ENCODE measurements at places on chromosomes 12 and 14. TPM values are rescaled to one million over a fixed set of nuclear protein-coding genes. Genes with fewer than 3 reads are reported as not detected.

Gene WNT5B
- 8.2 TPM for polyA plus RNA-seq

Gene PLCZ1
- polyA plus RNA-seq, result 1.1 TPM

Gene MTHFD1
- 80.5 TPM for polyA plus RNA-seq

Gene FOXN4
- polyA plus RNA-seq, result 1.8 TPM

Gene GYS2
- not detected for polyA plus RNA-seq

Gene FAM90A1
- 1.5 TPM for polyA plus RNA-seq

Gene CDC42BPB
- polyA plus RNA-seq, result 63.1 TPM

Gene RND1
- 1.6 TPM for polyA plus RNA-seq

Gene DUSP6
- 234 TPM for polyA plus RNA-seq

Gene KCNH3
- 1.3 TPM for polyA plus RNA-seq

Gene ASIC1
- polyA plus RNA-seq, result 8.2 TPM

Gene KCNJ8
- polyA plus RNA-seq, result 21.2 TPM

Gene ART4
- 0.28 TPM for polyA plus RNA-seq

Gene BMP4
- polyA plus RNA-seq, result 73.3 TPM

DNA sequence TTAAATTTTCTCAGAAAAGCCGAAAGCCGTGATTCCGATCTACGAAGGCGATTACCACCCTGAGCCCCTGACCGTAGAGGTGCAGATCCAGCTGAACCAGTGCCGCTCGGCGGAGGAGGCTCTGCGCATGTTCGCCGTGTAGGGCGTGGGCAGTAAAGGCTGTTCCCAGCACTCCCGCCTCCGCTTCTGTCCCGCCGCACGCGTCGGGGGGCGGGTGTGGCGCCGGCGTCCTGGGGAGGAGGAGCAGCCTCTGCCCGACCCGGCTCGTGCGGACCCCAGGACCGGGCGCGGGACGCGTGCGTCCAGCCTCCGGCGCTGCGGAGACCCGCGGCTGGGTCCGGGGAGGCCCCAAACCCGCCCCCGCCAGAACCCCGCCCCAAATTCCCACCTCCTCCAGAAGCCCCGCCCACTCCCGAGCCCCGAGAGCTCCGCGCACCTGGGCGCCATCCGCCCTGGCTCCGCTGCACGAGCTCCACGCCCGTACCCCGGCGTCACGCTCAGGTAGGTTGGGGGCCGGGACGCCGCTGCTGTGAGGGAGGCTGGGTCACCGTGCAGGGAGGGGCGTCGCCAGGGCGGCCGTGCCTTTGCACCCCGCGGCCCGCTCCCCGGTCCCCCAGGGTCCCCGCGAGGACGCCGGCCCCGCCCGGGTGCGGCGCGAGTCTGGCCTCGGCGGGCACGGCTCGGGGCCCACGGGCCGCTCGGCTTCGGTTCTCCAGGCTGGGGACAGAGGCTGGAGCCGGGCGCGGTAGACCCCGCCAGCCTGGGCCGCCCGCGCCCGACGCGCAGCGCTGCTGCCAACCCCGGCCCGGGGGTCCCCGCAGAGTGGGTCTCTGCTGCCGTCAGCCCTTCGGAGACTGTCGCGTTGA is at the start of gene B3GNT4:
TSS of gene B3GNT4 (plus strand) at position 409 of the 866 bp plus-strand sequence. CDS start 910 bp downstream, outside the sequence.
- DNase-seq, result no peak

GRCh38 chr12:24424889-24425600 is 475.6 kb upstream of the SOX5 start:
- no peak for DNase-seq

DNA sequence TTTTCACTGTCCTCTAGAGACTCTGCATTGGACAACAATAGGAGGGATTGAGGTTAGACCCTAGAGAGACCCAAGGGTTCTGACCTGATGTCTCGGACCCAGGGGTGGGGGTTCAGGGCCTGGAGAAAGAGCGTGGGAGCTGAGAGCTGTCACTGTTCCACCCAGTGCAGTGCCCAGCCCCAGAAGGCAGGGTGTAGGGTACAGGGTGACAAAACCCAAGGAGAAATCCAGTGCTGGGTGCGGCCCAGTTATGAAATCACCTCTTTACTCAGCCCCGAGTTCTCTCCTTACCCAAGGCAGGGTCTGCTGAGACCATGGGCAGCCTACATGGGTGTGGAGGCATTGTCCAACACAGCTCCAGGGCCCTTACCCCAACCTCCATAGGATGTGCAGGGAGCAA is 2.6 kb downstream of the AQP2 start:
- no peak for DNase-seq

DNA sequence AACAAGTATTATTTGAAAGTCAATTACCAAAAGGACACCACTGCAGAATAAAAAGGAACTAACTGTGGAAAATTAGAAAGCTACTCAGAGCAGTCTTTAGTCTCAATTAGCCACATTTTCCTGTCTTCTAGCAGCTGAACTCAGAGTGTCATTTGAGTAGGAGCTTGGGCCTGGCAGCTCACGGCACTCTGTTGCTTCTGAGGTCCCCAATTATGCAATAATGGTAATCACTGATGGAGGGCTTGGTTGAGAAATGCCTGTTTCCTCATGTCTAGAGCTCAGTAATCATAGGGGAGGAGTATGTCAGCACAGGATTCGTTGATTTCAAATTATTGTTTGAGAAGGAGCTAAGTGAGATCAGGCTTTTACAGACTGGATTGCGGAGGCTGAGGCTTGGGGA is 108.6 kb downstream of the VRK1 start:
- DNase-seq, result peak; percentile 26

GRCh38 chr12:111011999-111012600 is 91.7 kb upstream of the MYL2 start:
- no peak for DNase-seq

DNA sequence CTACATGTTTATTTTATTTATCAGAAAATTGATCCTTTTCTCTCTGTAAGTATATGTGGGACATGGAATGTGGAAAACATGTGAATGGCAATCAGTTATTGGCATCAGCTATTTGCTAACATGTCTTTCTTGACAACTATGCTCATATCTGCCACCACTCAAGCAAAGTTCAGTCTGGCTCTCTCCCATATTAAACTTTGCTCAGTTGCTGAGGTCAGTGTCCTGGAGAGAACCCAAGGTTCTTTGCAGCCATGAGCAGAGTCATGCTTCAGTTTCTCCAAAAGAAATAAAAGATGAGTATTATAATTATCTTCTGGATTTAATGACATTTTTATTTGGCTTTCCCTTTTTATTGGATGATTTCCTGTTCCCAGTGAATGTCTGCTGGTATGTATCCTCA is 42.6 kb downstream of the A2M start:
- DNase-seq, result no peak

- DNase-seq, result no peak
These were observed 28.1 kb downstream of the CBX5 start for GRCh38 chr12:54251667-54252284.

DNA sequence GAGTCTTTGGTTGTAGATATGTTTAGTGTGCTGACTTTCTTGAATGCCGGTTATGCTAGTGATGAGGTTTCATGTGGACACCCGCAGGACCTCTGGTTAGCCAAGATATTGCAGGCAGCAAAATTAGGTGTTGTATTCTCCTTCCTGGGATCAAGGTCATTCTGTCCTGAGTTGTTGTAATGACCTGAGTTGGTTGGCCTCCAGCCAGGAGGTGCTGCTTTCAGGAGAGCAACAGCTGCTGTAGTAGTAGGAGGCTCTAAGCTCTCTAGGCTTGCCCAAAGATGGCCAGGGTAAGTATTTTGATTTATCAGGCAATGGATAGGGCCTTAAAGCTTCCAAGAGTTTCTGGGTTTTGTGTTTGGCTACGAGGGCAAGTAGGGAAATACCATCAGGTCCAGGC is 56.0 kb upstream of the BDKRB2 start:
- no peak for DNase-seq

DNA sequence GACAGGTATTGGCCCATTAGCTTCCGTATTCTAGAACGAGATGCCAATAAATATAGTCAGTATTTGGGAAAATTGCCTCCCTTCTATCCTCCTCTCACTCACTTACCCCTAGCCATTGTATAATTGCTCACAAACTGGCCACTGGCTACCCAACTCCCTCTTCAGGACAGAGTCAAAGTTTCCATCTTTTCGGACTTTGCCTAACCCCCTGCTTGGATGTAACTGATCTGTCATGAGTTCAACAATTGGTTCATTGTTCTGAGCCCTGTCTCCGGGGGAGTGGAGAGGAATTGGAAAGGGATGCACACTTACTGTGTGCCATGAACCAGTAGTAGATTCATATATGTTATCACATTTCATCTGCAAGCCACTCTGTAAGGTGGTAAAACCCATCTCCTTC is 12.2 kb downstream of the MYRFL start:
- DNase-seq, result no peak

GRCh38 chr14:87334997-87335685 is 657.8 kb downstream of the GALC start:
- no peak for DNase-seq

GRCh38 chr12:55188974-55189556 is 31.8 kb upstream of the OR10A7 start:
- peak; percentile 51 for DNase-seq

- no peak for DNase-seq
These were observed 456 bp upstream of the TMPO start for GRCh38 chr12:98514982-98515286.

- DNase-seq, result no peak
These were observed 10.9 kb downstream of the CCDC92 start for GRCh38 chr12:123961585-123962345.

DNA sequence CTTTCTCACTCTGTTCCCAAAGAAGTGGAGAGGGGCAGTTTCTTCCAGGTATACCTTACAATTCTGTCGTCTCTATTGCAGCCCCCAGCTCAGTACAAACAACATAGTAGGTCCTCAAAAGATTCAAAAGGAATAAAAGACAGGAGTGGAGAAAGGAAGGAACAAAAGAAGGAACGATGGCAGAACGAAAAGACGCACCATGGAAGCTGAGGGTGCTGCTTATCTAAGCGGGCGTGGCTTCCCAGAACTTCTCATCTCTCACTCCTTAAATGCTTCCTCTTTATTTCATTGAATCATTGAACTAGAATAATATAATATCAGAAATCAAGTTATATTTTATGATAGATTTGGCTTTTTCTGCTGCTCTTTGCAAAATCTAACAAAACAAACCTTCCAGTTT is 13.7 kb upstream of the LTA4H start:
- DNase-seq, result no peak

- DNase-seq, result peak; percentile 64
These were observed 24.3 kb upstream of the PLEKHD1 start for GRCh38 chr14:69460093-69460701.

DNA sequence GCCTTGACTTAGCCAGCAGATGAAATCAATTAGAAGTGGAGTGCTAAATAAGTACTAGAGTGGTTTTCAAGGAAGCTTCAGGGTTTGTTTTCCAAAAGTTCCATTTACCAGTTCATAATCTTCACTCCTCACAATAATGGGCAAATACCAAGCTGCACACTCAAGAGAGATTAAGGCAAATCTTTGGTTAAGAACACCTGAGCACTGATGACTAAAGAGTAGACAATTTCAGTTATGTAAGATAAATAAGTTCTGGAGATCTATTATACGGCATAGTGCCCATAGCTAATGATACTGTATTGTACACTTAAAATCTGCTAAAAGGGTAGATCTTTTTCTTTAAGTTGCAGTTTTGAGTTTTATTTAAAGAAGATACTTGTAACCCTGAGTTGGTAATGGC is 125.0 kb downstream of the ARMH4 start:
- DNase-seq, result no peak

- DNase-seq, result no peak
These were observed 590 bp downstream of the DDIT3 start for GRCh38 chr12:57519796-57520052.

DNA sequence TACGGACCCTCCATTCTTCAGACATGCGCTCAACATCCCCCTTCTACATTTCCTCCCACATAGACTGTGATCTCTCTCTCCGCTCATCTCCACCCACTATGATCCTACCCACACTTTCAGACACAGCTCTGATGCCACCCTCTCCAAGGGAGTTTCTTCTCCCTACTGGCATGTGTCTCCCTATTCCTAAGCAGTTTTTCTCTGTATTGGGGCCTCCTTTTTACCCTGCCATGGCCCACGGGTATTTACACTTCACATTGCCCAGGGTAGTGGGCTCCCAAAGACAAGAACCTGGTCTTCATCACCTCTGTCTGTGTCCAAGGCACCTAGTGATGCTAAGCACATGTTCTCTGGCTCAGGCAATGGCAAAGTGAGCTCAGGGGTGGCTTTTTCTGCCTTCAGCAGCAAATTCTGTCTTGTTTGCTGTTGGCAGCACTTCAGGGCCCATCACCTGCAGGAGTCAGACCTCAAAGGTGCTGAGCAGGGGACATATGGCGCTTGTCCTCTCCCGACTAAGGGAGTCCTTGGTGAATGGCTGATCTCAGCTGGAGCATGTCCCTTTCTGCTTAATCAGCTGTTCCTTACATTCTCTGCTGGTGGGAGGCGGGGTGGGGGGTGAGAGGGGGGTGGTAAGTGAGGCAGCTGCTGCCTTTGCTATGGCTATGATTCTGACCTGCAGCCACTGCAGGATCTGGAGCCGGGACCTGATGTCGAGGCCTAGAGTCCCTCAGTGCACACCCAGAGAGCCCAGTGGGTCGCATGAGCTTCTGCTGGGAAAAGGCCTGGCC is 256.8 kb downstream of the PCNX1 start:
- no peak for DNase-seq

- DNase-seq, result no peak
These were observed 216.5 kb downstream of the SLC38A4 start for GRCh38 chr12:46609273-46609623.

- no peak for DNase-seq
These were observed 47.4 kb upstream of the BTG1 start for GRCh38 chr12:92193063-92193462.

DNA sequence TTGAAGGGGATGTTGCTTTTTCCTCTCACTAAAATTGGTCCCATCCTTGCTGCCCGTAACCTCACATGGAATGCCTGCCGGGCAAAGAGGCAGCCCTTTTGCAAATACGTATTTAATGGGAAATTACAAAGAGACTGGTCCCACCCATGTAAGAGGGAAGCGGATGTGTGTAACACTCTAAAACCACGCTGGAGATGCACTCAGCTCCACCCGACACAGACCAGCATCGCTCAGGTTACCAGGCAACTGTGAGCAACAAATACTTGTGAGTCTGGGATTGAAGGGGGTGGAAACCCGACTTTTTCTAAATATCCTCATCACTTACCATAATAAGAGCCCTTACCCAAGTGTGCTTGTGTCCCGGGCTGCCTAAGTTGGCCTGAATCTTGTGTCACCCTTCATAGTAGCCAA is 47.7 kb downstream of the ELK3 start:
- no peak for DNase-seq

- no peak for DNase-seq
These were observed 2.2 kb upstream of the BATF start for GRCh38 chr14:75519826-75520728.

- no peak for DNase-seq
These were observed 20.4 kb upstream of the PLEKHH1 start for GRCh38 chr14:67512463-67513310.

DNA sequence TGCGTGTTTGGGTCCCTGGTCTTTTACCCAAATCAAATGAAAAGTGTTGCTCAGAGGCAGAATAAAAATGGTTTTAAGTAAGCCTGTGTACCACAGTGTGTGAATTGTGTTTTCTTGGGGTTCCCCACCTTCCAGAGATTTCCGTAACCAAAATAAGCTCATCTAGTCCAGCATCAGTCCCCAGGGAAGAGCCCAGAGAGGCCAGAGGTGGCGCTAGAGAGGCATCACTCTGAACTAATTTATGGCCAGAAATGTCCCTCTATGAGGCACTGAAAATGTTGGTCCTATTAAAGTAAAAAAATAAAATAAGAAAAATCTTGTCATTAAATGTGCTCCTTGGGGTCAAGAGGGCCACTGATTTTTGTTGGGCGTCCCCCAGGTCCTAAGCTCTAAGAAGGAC is 24.9 kb upstream of the PRKAB1 start:
- DNase-seq, result no peak

GRCh38 chr14:91723501-91723900 is 8.4 kb downstream of the CATSPERB start:
- DNase-seq, result no peak

- no peak for DNase-seq
These were observed 165.0 kb upstream of the GZMB start for GRCh38 chr14:24798911-24799462.

- no peak for DNase-seq
These were observed 400.4 kb downstream of the ATP23 start for GRCh38 chr12:58341791-58342190.
